ENCODE measurements at places on chromosomes 16 and 17. TPM values are rescaled to one million over a fixed set of nuclear protein-coding genes. Genes with fewer than 3 reads are reported as not detected.

- H3K36me3 ChIP-seq, result no peaks in the 10 kb centered on the region
- H3K27me3 ChIP-seq, result peaks cover 28% of the 10 kb centered on the region
- no peak overlapping the region for H3K4me3 ChIP-seq
- DNase-seq, result no peak
- H3K4me1 ChIP-seq, result no peaks in the 10 kb centered on the region
These were observed 20.5 kb upstream of the TBX4 start for GRCh38 chr17:61431594-61432311.

DNA sequence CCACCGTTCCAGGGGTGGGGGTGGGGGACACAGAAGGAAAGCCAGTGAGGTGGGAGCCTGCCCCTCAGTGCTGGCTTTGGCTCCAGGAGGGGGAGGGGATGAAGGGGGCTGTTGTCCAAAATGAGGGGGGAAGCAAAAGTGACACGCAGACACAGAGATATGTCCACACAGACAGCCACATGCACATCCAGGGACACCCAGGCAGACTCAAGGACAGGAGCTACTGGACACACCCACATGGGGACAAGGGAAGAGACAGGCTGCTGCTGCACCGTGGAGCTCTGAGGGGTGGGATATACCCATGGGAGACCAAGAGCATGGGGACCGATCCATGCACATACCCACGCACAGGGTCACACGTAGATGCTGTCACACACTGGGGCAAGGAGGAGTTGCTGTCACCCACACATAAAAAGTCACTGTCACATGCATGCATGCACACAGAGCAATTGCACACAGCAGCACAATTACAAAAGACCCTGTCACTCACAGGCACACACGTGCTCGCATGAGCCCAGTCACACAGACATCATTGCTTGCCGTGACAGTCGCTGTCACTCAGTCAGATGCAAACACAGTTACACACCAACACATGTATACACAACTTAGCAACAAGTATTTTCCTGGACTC, 1.3 kb downstream of the THRA start:
- H3K36me3 ChIP-seq, result no peaks in the 10 kb centered on the region
- H3K27me3 ChIP-seq, result peaks cover 30% of the 10 kb centered on the region
- peaks cover 40% of the 10 kb centered on the region for H3K4me1 ChIP-seq
- H3K4me3 ChIP-seq, result peak overlapping the region; percentile 86
- no peak for DNase-seq

- H3K27me3 ChIP-seq, result no peaks in the 10 kb centered on the region
- peaks cover 5% of the 10 kb centered on the region for H3K36me3 ChIP-seq
- H3K4me1 ChIP-seq, result peaks cover 13% of the 10 kb centered on the region
These were observed 29.8 kb downstream of the ARSG start for GRCh38 chr17:68320943-68321555.

GRCh38 chr17:82241926-82242697, 13.3 kb downstream of the SLC16A3 start:
- peaks cover 32% of the 10 kb centered on the region for H3K4me1 ChIP-seq
- H3K4me3 ChIP-seq, result no peak overlapping the region
- no peak for DNase-seq
- H3K36me3 ChIP-seq, result peaks cover 20% of the 10 kb centered on the region
- H3K27ac ChIP-seq, result peak overlapping the region; percentile 85
- no peaks in the 10 kb centered on the region for H3K27me3 ChIP-seq

- H3K4me1 ChIP-seq, result peaks cover 9% of the 10 kb centered on the region
- no peaks in the 10 kb centered on the region for H3K27me3 ChIP-seq
- no peak overlapping the region for H3K27ac ChIP-seq
- no peak overlapping the region for H3K4me3 ChIP-seq
- no peak for DNase-seq
These were observed 36.9 kb downstream of the ARHGAP27 start for GRCh38 chr17:45395569-45396415.

DNA sequence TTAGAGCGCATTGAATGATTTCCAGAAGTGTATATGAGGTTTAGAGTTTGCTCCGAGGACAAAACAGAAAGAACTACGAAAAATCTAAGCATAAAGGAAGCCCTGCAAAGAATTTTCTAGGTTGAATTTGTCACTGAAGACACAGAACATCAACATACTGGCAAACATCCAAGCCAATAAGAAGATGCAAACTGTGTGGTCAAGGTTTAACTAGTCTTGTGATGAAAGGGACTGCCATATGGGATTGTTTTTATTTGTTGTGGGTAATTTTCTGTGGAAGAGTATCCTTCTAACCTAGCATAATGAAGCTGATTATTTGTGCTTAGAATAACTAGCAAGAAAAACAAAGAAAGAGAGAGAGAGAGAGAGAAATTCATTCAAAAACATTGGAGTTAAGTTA, 492.0 kb upstream of the ERCC4 start:
- H3K4me3 ChIP-seq, result no peak overlapping the region
- H3K27ac ChIP-seq, result no peak overlapping the region
- H3K27me3 ChIP-seq, result peaks cover 2% of the 10 kb centered on the region
- no peak for DNase-seq

- no peak overlapping the region for H3K27ac ChIP-seq
- peaks cover 9% of the 10 kb centered on the region for H3K36me3 ChIP-seq
- peaks cover 10% of the 10 kb centered on the region for H3K4me1 ChIP-seq
- no peaks in the 10 kb centered on the region for H3K27me3 ChIP-seq
These were observed 50.4 kb upstream of the ERN1 start for GRCh38 chr17:64180089-64181073.

DNA sequence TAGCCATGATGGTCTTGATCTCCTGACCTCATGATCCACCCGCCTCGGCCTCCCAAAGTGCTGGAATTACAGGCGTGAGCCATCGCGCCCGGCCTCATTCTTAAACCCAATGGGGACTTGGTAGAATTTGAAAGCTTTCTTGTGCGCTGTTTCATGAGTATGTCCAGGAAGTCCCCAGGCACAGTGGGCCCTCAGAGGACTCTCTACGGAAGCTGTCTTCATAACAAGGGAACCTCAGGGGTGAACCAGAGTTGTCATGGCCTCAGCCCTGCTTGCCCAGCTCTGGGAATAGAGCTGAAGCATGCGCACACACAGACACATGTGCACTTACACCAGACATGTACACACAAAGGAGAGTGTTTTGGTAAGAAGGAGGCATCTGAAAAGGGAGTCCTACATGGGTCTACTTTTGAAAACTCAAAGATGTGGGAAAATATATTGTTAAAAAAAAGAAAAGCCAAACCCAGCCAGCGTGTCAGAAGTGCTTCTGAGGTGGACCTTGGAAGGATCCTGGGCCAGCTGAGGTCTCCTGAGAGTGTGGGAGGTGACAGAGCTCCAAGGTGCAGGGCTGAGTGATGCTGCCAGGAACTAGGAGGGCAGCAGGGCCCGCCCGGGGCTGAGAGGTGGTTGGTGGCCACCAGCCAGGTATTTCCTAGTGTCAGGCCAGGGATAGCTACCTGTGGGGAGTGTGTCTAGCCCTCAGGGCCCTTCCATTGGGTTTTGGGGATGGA, 54.6 kb downstream of the EPN2 start:
- H3K27ac ChIP-seq, result no peak overlapping the region
- peaks cover 26% of the 10 kb centered on the region for H3K27me3 ChIP-seq
- H3K36me3 ChIP-seq, result peaks cover 1% of the 10 kb centered on the region
- no peak overlapping the region for H3K4me3 ChIP-seq
- peaks cover 7% of the 10 kb centered on the region for H3K4me1 ChIP-seq

GRCh38 chr17:78774453-78774852, 7.6 kb downstream of the CYTH1 start:
- peak overlapping the region; percentile 80 for H3K4me3 ChIP-seq
- peaks cover 50% of the 10 kb centered on the region for H3K4me1 ChIP-seq
- no peak for DNase-seq
- peaks cover 10% of the 10 kb centered on the region for H3K36me3 ChIP-seq

DNA sequence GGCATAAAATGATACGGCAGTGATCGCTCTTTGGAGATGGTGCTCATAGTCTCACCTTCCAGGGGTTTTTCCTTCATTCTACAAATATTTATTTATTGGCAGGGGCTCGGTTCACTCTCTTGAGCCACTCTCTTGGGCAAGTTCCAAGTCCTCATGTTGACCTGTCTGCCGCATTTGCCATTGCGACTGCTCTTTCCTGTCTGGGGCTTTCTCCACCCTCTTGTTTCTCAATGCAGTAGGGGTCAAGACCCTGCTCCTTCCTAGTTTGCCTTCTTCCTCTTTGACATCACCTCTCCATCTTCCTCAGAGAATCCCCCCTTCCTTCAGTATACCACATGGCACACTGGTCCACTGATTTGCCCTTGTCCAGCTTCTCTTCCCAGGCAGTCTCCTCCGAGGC, 21.9 kb upstream of the LRRC75A start:
- no peak for DNase-seq
- H3K4me3 ChIP-seq, result no peak overlapping the region
- no peaks in the 10 kb centered on the region for H3K36me3 ChIP-seq

DNA sequence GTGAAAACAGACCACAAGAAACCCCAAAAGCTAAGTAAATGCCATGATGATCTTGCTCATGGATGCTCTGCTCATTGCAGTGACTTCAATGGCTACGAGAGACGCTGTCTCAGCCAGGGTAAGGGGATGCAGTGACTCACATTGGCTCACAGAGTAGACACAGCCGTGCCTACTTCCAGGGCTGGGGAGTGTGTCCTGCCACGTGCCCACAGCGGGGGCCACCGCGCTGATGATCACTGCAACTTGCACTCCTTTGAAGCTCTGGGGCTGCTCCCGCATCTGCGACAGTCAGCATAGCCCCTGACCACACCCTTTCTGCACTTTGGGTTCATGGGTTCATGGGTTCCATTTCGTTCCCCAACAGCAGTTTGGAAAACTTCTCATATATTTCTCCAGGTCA, 231.4 kb upstream of the RPL38 start:
- no peak overlapping the region for H3K27ac ChIP-seq
- H3K36me3 ChIP-seq, result no peaks in the 10 kb centered on the region
- H3K27me3 ChIP-seq, result peaks cover 21% of the 10 kb centered on the region
- no peak overlapping the region for H3K4me3 ChIP-seq
- H3K4me1 ChIP-seq, result no peaks in the 10 kb centered on the region
- no peak for DNase-seq

DNA sequence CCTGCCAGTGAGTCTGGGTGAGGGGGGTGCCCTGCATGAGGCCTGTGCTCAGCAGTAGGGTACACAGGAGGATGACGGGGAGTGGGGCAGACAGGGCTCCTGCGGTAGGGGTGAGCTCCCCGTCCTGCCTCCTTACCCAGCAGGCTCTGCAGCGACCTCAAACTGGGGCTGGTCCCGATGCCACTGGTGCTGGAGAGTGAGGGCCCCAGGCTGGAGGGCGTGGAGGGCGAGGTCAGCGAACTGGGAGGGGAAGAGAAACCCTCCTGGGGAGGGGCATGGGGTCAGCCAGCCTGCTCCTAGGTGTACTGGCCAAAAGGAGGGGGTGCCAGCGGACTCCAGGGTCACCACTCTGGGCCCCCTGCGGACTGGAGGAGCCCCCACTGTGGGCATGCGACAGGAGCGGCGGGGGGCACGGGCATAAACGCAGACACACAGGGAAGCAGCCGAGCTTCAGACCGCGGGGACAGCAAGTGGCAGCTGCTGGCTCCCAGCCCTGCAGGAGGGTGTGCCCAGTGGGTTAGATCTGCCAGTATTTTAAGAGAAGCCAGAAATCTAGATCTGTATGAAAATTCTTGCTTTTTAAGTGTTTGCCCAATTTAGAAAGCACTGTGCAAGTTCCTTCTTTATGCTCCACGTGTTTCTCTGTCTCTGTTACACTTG, 9.0 kb upstream of the VASN start:
- no peak overlapping the region for H3K27ac ChIP-seq
- H3K4me3 ChIP-seq, result no peak overlapping the region
- H3K4me1 ChIP-seq, result no peaks in the 10 kb centered on the region

DNA sequence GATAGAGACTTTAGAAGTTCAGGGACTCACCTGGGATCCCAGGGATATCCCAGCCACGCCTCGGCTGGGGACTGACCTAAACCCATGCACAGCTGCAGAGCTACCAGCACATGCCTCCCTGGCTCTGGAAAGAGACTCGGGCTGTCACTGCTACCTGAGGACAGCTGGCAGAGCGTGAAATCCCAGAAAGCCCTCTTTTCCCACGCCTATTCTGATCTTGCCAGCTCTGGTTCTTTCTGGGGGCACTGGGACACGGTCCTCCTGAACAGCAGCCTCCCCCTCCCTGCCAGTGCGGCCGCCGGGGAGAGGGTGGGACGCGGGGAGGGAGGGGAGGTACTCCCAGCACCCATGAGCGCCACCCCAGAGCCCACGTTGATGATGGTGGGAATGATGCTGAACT, 10.8 kb downstream of the P2RX5 start:
- no peak overlapping the region for H3K4me3 ChIP-seq
- H3K4me1 ChIP-seq, result peaks cover 6% of the 10 kb centered on the region
- no peak overlapping the region for H3K27ac ChIP-seq

DNA sequence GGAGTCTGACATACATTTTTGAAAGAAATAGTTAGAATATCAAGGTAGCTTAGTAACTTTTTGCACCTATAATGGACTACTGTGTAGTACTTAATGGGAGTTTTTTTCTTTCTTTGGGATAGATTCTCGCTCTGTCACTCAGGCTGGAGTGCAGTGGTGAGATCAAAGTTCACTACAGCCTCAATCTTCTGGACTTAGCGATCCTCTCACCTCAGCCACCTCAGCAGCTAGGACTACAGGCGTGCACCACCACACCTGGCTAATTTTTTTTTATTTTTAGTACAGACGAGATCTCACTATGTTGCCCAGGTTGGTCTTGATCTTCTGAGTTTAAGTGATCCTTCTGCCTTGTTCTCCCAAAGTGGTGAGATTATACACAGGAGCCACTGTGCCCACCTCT, 9.5 kb downstream of the TAOK1 start:
- no peak overlapping the region for H3K27ac ChIP-seq
- no peak for DNase-seq
- H3K36me3 ChIP-seq, result peaks cover 34% of the 10 kb centered on the region
- peaks cover 4% of the 10 kb centered on the region for H3K4me1 ChIP-seq

DNA sequence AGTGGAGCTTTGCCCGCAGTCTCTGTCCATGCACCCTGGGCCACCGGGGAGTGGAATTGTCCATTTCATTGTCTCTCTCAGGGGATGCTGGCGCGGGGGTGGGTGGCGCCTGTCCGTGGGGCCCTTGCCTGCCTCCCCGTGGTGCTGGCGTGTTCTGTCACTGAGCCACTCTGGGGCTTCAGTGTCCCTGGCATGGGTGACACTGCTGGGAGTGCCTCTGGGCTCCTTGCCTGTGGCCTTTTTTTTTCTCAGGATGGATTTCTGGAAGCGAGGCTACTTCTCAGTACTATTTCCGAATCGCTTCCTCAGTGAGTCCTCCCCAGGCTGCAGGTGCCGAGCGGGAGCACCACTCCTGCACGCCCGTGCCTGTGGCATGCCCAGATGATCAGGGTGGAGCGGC, 55.0 kb downstream of the PDPK1 start:
- H3K4me3 ChIP-seq, result no peak overlapping the region
- peaks cover 17% of the 10 kb centered on the region for H3K4me1 ChIP-seq
- no peaks in the 10 kb centered on the region for H3K27me3 ChIP-seq
- H3K36me3 ChIP-seq, result peaks cover 3% of the 10 kb centered on the region
- H3K27ac ChIP-seq, result no peak overlapping the region

CA4 gene
- not detected for total RNA-seq

TLCD3B gene
- total RNA-seq, result 5.5 TPM

IGSF6 gene
- total RNA-seq, result 1.8 TPM

CSH1 gene
- total RNA-seq, result not detected

VTN gene
- 0.28 TPM for total RNA-seq

TOX3 gene
- total RNA-seq, result not detected

MILR1 gene
- 0.65 TPM for total RNA-seq

TCF25 gene
- 218 TPM for total RNA-seq

SMTNL2 gene
- total RNA-seq, result not detected

KRTAP1-5 gene
- total RNA-seq, result not detected
